Dorsolateral prefrontal cortex (tissue), 122 donors: ENCODE measurements at places on chromosomes 5 and 9. TPM values are rescaled to one million over a fixed set of nuclear protein-coding genes. Genes with fewer than 3 reads are reported as not detected.

KCNV2 gene
- total RNA-seq, result not detected

TMC1 gene
- total RNA-seq, result 3.5 TPM

FOXD4L6 gene
- 1.2 TPM for total RNA-seq

MELK gene
- total RNA-seq, result not detected

CER1 gene
- total RNA-seq, result not detected

MVB12B gene
- 86.4 TPM for total RNA-seq

CLK4 gene
- 63.0 TPM for total RNA-seq

MARCHF6 gene
- total RNA-seq, result 357 TPM

EQTN gene
- total RNA-seq, result 1.6 TPM

ORM2 gene
- total RNA-seq, result not detected

GABBR2 gene
- total RNA-seq, result 112 TPM

PCDHB10 gene
- total RNA-seq, result 7.2 TPM

PLPP6 gene
- total RNA-seq, result 6.1 TPM

GDF9 gene
- 1.1 TPM for total RNA-seq

PRLR gene
- 4.0 TPM for total RNA-seq

OCLN gene
- total RNA-seq, result 10.8 TPM

FNIP1 gene
- total RNA-seq, result 40.0 TPM

DCTN4 gene
- total RNA-seq, result 104 TPM
